Kidney (tissue), 22 donors: ENCODE measurements at places on chromosomes 3 and 15. TPM values are rescaled to one million over a fixed set of nuclear protein-coding genes. Genes with fewer than 3 reads are reported as not detected.
A peak's percentile ranks its signal among the peaks of the same experiment; 100 is the strongest.

- no peak for DNase-seq
These were observed 104.2 kb upstream of the RAD18 start for GRCh38 chr3:9067352-9067975.

DNA sequence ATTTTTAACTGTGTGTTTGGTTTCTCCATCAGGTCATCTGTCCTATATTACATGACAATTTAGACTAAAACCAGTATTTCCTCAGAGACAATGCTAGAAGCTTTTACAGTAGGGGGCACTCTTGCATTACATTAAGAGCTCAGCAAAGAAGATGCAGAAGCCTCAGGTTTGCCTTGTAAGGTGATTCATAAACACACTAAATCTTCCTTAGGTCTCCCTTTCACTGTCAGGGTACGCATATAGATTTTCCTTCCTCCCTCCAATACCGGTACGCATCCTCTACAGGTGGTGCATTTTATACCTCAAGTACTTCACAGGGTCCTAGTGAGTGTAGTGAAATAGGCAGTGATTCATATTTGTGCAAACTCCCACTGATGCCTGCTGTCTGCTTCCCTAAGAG, 46.5 kb downstream of the CD86 start:
- no peak for DNase-seq

Gene PLA2G4F
- total RNA-seq: 51.2 TPM

DNA sequence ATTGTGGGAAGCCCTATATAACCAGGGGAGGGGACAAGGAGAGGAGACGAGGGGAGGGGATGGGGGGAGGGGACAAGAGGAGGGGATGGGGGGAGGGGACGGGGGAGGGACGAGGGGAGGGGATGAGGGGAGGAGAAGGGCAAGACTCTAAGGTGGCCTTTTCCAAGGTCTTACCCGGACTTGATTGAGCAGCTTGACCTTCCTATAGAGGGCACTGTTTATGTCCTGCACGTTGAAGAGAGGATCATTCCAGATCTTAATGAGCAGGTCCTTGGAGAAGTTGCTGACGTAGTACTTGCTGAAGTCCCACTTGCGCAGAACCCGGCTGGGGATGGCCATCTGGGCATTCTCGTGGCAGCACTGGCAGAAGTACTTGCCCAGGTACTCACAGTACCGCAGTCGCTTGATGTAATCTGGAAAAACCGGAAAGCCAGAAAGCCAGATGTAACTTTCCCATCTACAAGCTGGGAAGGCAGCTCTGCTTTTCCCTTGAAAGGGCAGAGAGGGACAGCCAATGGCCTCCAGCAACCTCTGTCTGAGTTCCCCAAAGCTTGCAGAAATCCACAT, 55.7 kb downstream of the RUBCN start:
- DNase-seq: no peak

- no peak for DNase-seq
These were observed 270.0 kb upstream of the HES1 start for GRCh38 chr3:193865896-193866480.

Gene MAP6D1
- 1.5 TPM for total RNA-seq

- no peak for DNase-seq
These were observed 23.9 kb upstream of the LOXL1 start for GRCh38 chr15:73902121-73903020.

DNA sequence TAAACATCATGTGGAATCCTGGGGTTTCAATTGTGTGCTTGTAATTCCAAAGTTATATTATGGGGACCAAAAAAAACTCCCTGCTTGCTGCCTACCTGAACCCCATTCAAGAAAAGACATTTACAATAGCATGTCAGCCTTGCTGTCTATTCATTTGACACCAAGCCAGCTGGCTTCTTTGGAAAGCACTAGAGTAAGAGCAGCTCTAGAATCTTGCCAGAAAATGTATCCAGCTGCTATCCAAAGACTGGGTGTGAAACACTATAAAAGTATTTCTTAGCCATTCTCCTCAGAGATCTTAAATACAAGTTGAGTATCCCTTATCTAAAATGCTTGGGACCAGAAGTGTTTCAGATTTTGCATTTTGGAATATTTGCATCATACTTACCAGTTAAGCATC, 87.4 kb downstream of the RAD18 start:
- DNase-seq: no peak

- no peak for DNase-seq
These were observed 83.4 kb upstream of the POU1F1 start for GRCh38 chr3:87359826-87360225.

Gene DNAH12
- 0.38 TPM for total RNA-seq

Gene FBXO45
- total RNA-seq: 7.0 TPM

GRCh38 chr15:61480295-61480694, 251.2 kb upstream of the RORA start:
- no peak for DNase-seq

GRCh38 chr15:45185069-45185779, 2.5 kb downstream of the SHF start:
- no peak for DNase-seq

Gene TRPM1
- not detected for total RNA-seq

Gene ARID3B
- 6.2 TPM for total RNA-seq

DNA sequence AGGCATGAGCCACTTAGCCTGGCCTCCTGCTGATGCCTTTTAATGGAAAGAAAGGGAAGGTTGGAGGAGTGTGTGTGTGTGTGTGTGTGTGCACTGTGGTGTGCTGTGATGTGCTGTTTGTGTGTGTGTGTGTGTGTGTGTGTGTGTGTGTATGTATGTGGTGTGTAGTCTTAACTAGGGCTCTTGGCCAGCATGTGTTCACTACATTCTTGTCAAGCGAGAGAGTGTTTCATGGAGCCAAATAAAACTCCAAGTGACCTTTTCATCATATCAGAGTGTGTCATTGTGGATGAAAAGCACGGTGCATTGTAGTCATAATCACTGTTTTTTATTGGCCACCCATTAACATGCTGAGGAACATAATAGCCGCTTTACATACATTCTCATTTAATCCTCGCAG, 30.8 kb upstream of the BHLHE40 start:
- DNase-seq: no peak

Gene PATL2
- total RNA-seq: 2.1 TPM

DNA sequence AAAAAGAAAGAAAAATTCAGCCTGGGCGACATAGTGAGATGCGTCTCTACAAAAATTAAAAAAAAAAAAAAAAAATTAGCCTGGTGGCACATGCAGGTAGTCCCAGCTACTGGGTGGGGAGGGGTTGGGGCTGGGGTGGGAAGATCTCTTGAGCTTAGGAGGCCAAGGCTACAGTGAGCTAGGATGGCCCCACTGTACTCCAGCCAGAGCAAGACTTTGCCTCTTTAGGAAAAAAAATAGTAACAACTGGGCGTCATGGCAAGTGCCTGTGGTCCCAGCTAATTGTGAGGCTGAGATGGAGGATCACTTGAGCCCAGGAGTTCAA, 23.9 kb upstream of the PPP4R2 start:
- DNase-seq: no peak

Gene GMNC
- 1.9 TPM for total RNA-seq

GRCh38 chr3:151552589-151552988, 91.7 kb upstream of the IGSF10 start:
- DNase-seq: no peak

DNA sequence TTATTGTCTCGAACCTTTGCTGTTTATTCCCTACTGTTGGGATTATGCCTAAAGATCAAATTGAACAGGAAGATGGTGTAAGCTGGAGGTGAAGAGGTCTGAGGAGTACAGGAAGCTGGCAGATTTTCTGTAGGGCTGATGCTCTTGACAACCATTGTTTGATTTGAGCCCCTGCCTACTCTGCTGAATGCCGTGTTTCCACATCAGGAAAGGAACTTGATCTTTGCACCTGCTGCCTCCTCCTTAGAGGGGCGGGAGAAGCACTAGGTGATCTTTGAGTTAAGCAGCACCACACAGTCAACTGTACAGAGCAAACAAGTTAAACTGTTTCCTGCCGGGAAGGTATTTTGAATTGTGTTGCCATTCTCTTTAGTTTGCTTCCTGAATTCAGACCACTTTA, 364.6 kb upstream of the EPHA6 start:
- peak; percentile 12 for DNase-seq

Gene DUOX2
- total RNA-seq: 0.28 TPM

Gene MINAR1
- 0.47 TPM for total RNA-seq

- no peak for DNase-seq
These were observed 69.8 kb upstream of the PPP2R3A start for GRCh38 chr3:135895734-135896121.

Gene LSMEM2
- total RNA-seq: 0.22 TPM

Gene GP5
- total RNA-seq: 0.22 TPM

DNA sequence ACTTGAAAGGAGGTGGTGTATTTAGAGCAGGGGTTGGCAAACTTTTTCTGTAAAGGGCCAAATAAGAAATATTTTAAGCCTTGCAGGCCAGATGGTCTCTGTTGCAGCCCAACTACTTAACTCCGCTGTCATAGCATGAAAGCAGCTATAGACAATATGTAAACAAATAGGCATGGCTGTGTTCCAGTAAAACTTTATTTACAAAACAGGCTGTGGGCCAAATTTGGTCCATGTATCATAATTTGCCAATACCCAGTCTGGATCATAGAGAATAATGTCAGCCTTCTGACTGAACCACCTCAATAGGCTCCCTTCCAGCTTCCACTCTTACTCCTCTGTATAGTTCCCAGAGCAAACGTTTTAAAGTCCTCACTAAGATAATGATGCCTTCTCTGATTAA, 638.8 kb upstream of the CFAP20DC start:
- no peak for DNase-seq

Gene NMB
- 11.8 TPM for total RNA-seq

DNA sequence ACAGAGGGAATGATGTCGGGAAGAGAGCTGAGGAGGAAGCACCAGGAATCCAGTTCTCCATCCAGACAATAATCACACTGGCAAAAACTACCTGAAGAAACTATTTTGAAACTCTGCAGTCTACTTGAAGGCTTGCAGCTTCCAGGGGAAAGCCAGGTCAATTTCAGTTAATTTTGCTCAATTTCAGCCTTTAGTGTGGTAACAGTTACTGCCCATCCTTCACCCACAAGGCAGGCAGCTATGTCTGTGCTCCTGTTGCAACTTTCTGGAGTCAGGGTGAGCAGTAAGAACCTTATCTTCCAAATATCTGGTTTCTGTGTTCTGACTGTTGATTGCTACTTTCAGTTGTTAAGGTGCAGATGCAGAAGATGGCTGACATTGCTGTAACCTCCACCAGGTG, 221.7 kb downstream of the ADAMTS17 start:
- DNase-seq: no peak

- peak; percentile 31 for DNase-seq
These were observed 57.7 kb downstream of the CNTN4 start for GRCh38 chr3:2156244-2156847.
